Activated T-helper 2 cell treated with anti-CD3 and anti-CD28 coated beads, Interferon-gamma antibody, Interleukin-2, Interleukin-4, amounts not matched to agents 10 μg/mL and 5 μg/mL and 100 μg/mL, durations not matched to agents 14 hours and 24 hours and 36 hours (primary cell): ENCODE measurements at places on chromosomes 2 and 18.

GRCh38 chr2:27243391-27244130 lies 19.3 kb downstream of the SLC30A3 start:
- DNase-seq, result no peak

DNA sequence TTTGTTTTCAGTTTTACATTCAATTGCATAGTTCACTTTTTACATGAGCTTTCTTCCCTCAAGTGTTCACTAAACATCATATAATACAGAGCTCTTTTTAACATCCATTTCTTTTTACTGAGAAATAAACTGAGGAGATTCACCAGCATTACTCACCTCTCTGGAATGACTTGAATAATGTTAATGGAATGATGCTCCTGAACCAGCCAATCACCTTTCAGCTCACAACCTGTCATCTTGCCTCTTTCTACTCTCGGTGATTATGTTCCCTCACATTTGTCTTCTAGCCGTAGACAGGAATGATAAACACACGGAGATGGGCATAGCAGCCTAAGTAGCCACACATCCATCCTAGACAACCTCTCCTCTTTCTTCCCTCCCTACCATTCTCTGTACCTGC lies 301.7 kb downstream of the PAX3 start:
- DNase-seq, result no peak

GRCh38 chr18:74316257-74317170 lies 875 bp downstream of the C18orf63 start:
- DNase-seq, result no peak

GRCh38 chr18:23650968-23651927 lies 11.5 kb downstream of the ANKRD29 start:
- no peak for DNase-seq

GRCh38 chr2:2291500-2292260 lies 39.4 kb downstream of the MYT1L start:
- no peak for DNase-seq

GRCh38 chr2:46645681-46646162 lies 166.4 kb downstream of the TMEM247 start:
- no peak for DNase-seq
